ENCODE measurements at places on chromosomes 11 and 22.

DNA sequence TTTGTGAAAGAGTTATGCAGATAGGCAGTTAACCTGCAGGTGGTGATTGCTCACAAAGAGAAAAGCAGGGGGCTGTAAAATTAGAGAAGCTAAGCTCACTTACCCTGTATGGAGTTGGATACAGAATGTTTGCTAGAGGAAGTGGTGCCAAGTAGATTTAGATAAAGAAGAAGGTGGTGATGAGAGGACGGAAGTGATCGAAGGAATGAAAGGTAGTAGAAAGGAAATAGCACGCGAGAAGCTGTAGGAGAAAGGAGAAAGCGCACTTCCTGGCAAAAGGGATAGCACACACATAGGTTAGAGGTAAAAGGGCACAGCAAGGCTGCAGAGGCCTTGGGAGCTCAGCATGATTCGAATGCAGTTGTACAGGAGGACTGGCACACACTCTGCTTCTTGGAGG is 87.3 kb upstream of the CTSC start:
- no peak for DNase-seq

- peak; percentile 15 for DNase-seq
These were observed 98.6 kb upstream of the CD44 start for GRCh38 chr11:35040221-35040942.

- DNase-seq = no peak
These were observed 12.4 kb downstream of the EMID1 start for GRCh38 chr22:29217827-29218757.

GRCh38 chr11:34537636-34538035 is 24.0 kb upstream of the ELF5 start:
- no peak for DNase-seq

GRCh38 chr11:23021287-23021863 is 161.1 kb upstream of the CCDC179 start:
- peak; percentile 1 for DNase-seq

DNA sequence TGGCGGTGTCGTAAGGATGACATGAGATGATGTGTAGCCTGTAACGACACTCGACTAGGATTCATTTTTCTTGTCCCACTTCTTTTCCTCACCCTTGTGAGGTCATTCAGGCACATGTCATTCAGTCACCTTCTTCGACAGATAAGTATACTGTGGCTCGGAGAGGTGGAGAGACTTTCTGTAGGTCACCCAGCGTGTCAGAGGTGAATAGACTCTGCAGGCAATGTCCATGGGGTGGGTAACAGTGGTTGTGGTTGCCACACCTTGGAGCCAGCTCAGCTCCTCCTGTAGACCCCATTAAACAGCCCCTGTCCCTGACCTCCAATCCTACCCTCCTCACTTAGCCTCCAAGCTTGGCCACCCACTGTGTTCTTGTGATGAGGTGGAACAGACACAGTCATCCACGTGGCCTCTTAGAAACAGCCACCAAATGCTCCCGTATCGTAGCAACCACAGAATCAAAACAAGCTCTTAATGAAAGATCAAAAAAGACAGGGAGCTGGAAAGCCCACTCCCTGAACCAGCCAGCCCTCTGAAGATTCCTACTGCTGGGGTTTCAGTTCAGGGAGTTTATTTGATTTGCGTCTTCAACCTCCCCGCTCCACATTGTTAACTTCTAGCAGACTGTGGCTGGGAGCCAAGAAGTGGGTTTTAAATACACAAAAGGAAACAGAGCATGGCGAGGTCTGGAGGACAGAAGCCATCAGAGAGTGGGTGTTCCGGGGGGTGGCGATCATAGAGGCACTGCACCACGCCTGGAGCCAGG is 89.0 kb upstream of the GRK3 start:
- DNase-seq = no peak

GRCh38 chr11:60251485-60252212 is 8.7 kb upstream of the MS4A4E start:
- no peak for DNase-seq

GRCh38 chr11:120522021-120522420 is 10.5 kb downstream of the GRIK4 start:
- DNase-seq = no peak

DNA sequence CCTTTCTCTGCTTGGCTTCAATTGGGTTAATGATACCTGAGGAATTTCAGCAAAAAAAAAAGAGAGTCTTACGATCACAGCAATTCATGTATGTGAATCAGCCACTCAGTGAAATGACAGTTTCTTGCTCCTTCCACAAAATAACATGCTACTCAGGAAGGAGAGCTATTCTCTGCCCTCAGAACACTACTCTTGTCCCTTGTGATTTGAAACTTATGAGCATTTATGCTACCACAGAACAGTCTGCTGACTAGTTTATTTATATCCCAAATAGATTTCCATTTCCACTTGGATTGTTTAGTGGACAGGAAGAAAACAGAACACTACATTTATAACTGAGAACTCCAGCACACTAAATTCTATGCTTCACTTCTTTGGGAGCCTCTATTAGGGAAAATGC is 8.5 kb downstream of the TFIP11 start:
- no peak for DNase-seq

DNA sequence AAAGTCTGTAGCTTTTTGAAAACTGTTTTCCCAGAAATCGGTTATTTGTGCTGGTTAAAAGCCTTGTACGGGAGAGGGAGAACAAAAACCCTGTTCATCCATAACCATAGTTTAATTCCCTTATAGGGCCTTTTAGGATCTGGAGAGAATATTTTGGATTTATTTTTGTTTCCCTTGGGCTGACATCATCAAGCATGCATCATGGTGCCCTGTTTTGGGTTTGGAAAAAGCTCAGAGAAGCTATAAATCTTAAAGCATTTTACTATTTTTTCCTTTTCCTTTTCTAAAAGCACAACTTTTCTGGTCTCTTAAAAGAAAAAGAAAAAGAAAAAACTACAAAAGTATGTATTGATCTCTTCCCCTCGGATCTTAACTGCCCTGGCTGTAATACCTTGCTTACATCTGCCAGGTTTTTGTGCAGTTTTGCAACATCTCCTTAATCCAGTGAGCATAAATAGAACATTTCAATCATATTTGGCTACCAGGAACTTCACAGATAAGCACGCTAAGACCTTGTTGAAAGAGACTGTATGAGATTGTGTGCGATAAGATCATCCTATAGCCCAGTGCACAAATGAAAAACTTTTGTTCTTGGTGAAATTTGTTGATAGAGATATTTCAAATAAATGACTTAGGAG is 88.0 kb downstream of the ZBTB16 start:
- no peak for DNase-seq

DNA sequence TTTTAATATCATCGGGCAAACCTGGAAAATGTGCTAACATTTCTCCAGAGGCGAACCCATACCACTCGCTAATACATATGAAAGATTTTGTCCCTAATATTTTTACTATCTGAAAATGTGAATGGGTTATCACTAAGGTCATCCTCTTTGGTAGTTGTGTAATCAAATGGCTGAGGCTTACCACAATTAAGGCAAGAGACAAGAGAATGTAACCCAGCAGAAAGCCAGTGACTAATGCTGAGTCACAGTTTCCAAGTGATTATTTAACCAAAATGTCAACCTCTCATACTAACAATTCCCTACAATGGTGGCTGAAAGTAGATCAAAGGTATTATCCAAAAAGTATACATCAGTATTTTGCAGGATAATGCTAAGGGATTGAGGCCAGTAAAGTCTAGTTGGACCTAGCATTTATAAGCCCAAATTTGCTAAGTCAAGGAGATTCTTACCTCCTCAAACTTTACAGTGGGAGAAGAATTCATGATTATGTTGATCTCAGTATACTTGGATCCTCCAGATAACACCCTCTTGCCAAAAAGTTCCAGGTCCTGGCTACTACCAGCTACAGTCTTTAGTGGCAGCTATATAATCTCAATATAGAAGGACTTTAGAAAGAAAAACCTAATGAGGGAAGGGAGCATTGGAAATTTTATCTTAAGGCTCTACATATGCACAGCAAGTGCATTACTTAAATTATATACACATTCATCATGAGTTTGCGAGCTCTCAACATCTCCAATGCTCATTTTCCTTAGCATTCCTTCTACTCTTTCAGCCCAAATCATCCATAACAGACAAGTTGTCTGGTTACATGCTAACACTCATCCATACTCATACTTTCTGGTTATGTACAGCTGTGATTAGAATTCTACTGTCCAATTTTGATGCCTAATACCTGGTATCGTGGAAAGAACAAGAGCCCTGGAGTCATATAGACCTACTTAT is 25.4 kb downstream of the SIK3 start:
- DNase-seq = peak; percentile 43
